ENCODE measurements at places on chromosomes 4 and X.

GRCh38 chrX:71198066-71198465, 25.0 kb upstream of the GJB1 start:
- DNase-seq: no peak

DNA sequence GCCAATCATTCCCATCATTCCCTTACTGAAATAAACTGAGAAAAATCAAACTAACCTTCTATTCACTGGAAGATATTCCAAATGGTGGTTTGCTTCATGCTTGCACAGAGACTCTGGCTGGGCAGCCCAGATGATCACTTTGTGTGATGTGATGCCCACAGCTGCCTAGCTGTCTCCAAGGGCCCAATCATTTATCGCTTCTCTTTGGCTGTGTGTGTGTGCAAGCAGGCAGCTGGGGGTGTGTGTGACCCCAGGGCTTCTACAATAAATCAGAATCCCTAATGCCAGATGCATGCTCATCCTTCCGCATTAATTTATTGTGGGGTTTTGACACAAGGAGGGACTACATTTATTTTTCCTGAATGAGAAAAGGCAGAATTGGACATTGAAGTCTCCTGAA, 140.1 kb upstream of the NDP start:
- no peak for DNase-seq

GRCh38 chr4:17367201-17367600, 144.7 kb downstream of the QDPR start:
- no peak for DNase-seq

GRCh38 chrX:14936561-14936960, 63.3 kb downstream of the MOSPD2 start:
- DNase-seq: no peak

- no peak for DNase-seq
Observed at GRCh38 chr4:154490583-154491340, 837 bp downstream of the DCHS2 start.

DNA sequence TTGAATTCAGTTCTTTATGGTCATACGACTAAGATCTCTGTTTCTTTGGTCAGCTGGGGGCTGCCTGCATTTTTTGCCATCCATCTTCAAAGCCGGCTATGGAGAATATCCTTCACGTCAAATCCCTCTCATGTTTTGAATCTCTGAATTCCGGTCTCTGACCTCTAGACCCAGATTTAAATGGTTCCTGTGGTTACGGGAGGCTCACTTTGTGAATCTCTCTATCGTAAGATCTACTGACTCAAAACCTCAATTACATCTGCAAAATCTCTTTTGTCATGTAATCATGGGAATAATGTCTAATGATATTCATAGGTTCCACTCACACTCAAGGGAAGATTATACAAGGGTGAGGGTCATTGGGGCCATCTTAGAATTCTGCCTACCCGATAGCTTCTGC, 5.7 kb upstream of the MPC1L start:
- DNase-seq: no peak

GRCh38 chr4:15198070-15198727, 195.9 kb downstream of the CPEB2 start:
- DNase-seq: no peak

DNA sequence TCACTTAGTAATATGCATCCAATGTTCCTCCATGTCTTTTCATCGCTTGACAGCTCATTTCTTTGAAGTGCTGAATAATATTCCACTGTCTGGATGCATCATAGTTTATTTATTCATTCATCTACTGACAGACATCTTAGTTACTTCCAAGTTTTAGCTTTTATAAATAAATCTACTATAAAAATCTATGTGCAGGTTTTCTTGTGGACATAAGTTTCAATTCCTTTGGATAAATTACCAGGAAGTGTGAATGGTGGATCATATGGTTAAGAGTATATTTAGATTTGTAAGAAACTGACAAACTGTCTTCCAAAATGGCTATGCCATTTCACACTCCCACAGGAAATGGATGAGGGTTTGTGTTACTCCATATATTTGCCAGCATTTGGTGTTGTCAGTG, 1392.9 kb upstream of the PABPC4L start:
- no peak for DNase-seq

DNA sequence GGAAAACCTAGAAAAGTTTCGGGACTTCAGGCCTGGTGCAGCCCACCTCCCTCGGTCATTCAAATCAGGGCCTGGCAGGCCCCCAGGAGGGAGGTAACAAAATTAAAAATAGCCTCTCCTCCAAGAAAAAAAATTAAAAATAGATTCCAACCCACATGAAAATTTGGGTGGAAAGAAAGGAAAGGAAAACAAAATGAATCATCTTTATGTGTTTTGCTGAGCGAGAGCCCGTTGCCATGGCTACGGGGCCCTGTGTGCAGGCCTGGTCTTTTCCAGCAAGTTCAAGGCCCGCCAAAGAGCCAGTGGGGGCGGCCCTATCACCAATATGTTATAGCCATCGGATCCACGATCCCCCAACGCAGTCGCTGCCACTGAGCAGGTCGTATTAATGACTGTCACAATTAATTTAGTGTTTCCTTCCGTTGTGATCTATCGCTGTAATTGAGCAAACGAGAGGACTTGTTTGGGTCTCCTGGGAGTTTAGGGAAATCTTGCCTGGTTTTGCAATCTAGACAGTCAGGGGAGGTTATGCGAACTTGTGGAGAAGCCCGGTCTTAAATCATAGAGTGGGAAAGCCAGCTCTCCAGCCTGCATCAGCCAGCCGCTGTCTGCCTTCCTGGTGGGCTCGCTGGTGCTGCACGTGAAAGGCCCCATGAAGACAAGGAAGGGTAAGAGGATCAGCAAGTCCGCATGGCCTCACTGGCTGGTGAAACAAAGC, 452.4 kb downstream of the BCOR start:
- no peak for DNase-seq

GRCh38 chr4:100651499-100652175, 133.8 kb upstream of the EMCN start:
- no peak for DNase-seq

DNA sequence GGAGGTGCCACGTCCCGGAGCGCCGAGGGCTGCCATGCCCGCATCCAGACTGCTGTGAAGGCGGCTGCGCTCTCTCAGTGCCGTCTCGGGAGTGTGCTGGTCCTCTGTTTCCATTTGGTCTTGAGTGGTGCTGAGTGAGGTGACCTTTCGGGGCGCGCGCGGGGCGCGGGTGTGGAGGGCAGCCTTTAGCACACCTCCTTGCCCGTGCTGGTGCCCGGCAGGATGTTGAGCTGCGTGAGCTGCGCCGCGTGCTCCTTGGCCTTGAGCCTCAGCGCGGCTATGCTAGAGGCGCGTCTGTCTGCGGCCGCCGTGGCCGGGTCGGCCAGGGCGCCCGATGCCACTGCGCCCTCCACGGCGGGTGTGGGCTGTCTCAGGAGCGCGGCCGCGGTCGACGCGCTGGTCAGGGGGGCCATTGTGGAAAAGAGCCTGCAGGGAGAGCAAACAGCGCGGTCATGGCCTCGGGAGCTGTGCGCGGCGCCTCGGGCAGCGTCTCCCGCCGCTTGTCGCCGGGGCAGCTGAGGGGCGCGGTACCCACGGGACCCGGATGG, 11.2 kb downstream of the ARX start:
- DNase-seq: no peak

DNA sequence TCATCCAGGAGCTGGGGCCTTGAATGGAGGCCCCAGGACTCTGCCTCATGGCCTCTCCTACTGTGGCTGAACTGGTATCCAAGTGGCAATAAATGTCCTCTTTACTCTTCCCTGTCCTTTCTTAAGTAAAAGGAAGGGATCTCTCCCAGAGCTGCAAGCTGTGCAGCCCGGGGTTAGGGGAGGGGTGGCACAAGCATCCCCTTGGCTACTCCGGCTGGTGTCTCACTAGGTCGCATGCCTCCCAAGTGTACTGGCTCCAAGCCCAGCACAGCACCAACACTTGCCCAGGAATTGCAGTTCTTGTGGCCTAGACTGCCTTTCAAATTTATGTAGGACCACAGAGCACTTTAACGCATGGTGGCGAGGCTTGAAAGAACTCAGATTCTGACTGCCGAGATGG, 44.7 kb upstream of the MED14 start:
- no peak for DNase-seq

DNA sequence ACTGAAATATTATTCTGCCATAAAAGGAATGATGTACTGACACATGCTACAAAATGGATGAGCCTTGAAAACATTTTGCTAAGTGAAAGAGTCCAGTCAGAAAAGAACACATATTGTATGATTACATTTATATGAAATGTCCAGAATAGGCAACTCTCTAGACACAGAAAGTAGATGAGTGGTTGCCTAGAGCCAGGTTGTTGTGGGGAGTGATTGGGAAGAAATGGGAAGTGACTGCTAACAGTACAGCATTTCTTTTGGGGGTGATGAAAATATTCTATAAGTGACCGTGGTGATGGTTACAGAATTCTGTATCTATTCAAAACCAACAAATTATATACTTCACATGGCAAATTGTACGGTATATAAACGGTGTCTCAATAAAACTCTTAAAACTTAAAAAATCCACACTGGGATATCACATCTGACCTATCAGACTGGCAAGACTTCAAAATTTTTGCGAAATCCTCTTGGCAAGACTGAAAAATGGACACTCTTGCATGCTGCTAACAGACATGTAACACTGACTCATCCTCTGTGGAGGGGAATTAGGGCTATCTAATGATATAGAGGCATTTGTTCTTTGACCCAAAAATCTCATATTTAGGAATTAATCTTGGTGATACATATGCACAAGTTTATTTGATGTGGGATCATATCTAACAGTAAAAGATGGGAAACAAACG, 71.8 kb downstream of the FAM13A start:
- DNase-seq: no peak

DNA sequence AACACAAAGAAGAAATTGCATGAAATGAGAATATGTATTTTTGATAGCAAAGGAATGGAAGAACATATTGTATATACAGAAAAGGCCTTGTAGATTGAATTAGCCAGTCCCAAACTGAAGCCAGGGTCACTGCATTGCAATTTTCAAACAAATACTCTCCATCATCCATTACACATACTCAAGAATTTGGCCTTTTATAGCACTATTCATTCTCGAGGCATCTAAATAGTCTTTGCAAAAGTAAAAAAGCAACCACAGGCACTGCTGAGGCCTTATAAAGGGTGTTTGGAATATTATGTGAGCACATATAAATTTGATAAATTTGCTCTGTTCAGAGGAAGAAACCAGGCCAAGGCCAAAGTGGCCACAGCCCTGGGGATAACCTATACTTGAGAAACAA, 123.0 kb downstream of the ZNF827 start:
- DNase-seq: no peak

DNA sequence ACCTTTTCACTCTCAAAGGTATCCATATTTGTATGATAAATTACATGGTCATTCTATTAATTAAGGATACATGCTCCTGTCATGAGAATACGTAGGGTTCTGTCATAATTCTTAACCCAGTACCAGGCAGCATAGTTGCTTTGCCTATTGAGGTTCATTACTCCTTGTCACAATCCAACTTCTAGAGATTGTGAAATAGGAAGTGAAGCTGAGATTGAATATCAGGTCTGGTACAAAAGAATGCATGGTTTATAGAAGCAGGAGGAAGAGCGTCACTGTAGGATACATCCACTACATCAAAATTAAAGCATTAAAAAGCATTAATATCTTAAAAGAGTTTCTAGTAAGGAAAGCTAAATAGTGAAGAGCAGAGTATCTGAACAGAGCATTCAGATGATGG, 647.0 kb downstream of the IQCM start:
- no peak for DNase-seq

GRCh38 chr4:102392033-102392744, 46.9 kb upstream of the SLC39A8 start:
- DNase-seq: no peak

DNA sequence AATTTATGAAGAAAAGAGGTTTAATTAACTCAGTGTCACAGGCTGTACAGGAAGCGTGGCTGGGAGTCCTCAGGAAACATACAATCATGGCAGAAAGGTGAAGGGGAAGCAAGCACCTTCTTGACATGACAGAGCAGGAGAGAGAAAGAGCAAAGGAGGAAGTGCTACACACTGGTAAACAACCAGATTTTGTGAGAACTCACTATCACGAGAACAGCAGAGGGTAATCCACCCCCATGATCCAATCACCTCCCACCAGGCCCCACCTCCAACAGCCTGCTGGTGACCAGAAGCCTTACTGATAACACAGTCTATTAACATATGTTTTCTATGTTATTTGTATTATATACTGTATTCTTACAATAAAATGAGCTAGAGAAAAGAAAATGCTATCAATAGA, 254.8 kb downstream of the PCDH10 start:
- no peak for DNase-seq

GRCh38 chrX:14738643-14739042, 134.2 kb downstream of the FANCB start:
- DNase-seq: no peak

DNA sequence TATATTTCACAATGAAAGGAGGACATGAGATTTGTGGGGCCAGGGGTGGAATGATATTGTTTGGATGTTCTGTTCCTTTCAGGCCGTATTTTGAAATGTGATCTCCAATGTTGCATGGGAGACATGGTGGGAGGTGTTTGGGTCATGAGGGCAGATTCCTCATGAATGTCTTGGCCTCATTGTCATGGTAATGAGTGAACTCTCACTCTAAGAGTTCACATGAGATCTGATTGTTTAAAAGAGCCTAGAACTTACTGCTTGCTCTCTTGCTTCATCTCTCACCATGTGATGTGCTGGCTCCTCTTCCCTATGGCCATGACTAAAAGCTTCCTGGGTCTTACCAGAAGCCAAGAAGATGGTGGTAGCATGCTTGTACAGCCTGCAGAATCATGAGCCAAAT, 1183.0 kb downstream of the TECRL start:
- no peak for DNase-seq

- DNase-seq: no peak
Observed at GRCh38 chrX:120462370-120462769, 6.7 kb downstream of the LAMP2 start.

DNA sequence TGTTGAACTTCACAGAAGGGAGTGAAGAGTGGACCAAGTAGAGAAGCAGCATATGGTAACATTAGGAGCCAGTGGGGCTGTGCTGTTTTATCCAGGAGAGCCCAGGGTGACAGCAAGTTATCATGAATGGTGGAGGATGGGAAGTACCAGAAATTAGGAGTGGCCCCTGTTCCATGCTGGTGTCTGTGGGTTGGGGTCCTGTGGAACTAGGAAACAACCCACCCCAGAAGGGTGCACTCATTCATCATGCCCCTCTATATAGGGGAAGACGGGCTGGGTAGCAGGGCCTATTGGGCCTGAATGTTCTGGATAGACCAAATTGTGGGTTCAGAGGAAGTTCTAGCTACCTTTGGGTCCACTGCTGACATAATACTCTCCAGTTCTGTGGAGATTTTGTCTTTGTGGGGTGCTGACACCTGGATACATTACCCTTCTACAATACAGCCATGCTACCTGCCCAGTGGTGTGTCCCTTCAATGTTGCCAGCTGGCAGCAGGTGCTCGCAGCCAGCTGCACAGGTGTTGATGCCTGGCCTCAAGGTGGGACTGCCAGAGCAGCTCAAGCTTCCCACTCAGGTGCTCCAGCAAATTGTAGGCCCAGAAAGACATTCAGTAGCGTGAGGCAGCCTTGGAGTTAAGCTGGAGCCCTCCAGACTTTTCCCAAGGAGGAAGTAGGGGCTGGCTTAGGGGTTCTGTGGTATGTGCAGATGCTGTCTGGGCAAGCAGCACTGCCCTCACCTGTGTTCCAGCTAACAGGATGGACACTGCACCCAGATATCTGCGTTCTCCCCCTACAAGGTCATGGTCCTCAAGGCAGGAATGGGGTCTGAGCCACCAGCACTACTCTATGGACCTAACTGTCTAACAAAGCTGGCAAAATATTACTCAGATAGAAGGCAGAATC, 106.5 kb downstream of the NHSL2 start:
- no peak for DNase-seq

Data from activated CD4-positive, alpha-beta T cell treated with anti-CD3 and anti-CD28 coated beads for 1 hour (primary cell).